ENCODE measurements at places on chromosomes 11 and 22.
A peak's percentile ranks its signal among the peaks of the same experiment; 100 is the strongest.

DNA sequence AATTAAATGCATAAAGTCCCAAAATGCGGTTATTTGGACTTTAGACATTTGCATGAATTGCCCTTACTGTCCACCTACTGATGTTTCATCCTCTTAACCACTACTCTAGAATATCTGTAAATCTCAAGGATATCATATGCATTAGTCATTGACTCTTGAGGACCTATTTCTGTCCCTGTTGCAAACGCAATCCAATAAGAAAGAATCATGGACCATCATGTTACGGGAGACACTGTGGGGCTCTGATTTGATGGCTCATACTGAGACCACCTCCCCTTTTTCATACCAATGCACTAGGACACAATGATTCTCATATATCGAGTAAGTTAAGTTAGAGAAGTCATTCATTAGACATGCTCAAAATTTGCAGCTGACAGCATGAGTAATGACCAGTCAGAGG lies 14.4 kb downstream of the POU2AF2 start:
- no peak for DNase-seq

DNA sequence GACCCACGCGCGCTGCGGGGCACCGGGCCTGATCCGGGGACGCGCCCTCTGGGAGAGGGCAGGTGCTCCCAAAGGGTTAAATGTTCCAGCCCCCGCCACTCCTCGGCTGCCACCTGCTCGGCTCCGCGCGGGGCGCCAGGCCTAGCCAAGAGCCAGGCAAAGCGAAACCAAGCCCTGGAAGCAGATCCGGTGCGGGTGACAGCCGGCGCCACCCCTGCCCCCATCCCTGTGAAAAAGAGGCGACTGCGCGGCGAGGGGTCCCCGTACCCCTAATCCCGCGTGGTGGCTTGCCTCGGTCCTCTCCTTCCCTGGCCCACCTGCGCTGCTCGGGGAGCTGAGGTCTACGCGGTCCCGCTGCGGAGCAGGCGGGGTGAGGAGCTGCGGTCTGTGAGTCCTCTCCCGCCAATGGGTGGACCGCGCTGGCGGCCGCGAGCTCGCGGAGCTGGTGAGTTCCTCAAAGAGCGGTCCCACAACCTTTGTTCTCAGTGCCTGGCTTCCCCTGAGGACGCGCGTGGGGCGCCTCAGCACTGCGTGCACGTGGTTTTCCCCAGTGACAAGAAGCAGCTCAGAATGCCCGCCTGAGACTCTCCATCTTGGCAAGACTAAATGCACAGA lies at the start of gene ME3:
Gene ME3 (minus strand): TSS at position 610 of the 615 bp plus-strand sequence.
- peak; percentile 23 for DNase-seq

DNA sequence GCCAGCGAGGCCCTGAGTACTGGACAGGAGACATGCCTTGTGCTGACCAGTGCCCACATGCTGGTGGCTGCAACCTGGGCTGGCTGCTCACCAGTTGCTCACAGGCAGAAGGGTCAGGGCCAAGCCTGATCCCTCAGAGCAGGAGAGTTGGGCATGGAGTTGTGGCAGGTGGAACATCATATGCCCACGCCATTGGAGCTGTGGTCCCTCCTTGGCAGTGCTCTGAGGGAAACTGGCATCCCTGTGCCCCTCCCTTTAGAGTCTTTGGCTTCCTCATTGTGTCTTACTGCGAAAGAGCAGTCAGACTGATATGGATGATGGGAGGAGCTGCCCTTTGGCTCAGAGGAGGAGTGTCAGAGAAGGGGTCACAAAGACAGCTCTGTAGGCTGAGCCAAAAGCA lies 3.1 kb upstream of the MYEOV start:
- no peak for DNase-seq

GRCh38 chr11:80441821-80442220 lies 1001.0 kb upstream of the TENM4 start:
- no peak for DNase-seq

DNA sequence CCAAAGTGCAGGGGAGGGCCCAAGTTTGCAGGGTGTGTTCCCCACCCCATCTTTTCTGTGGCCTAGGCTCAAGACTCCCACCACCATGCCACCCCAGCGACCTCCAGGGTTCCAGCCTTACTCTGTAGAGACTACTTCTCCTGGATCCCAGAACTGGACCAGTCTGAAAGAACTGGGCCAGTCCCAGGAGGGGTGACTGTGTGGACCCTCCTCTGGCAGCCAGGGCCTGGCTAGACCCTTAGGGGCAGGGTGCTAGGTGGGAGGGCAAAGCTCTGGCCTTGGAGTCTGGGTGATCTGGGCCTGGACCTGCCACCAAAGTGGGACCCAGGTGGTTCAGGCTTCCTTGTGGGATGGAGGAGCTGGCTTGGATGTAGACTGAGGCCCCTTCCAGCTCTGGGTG lies 41.8 kb upstream of the ACCSL start:
- no peak for DNase-seq

GRCh38 chr11:80327956-80328614 lies 887.3 kb upstream of the TENM4 start:
- DNase-seq: no peak

- DNase-seq: no peak
Observed at GRCh38 chr11:87281496-87281895, 243.8 kb downstream of the TMEM135 start.

DNA sequence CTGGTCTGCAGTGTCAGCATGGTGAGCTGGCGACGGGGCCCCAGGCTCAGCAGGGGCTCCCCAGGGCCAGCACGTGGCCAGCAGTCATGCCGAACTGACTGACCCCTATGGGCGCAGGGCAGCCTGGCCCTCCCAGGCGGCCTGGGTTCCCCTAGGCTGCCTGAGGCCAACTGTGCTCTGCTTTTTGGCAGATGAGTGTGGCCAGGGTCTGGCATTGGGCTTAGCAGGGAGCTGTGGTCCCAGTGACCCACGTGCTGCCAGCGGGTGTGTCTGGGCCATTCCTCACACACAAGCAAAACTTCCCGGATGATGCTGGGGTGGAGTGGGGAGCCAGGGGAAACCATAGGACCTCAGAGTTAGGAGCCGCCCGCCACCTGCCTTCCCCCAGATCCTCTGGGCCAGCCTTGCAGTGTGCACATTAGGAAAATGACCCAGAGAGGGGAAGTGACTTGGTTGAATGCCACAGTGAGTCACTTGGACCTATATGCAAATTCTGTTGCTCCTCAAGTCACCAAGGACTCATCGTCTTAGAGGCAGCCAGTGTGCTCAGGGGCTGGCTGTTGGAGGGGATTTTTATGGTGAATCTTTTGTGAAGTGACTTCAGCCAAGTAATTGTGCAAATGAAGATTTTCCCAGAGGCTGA lies 6.5 kb downstream of the ADORA2A start:
- peak; percentile 31 for DNase-seq

DNA sequence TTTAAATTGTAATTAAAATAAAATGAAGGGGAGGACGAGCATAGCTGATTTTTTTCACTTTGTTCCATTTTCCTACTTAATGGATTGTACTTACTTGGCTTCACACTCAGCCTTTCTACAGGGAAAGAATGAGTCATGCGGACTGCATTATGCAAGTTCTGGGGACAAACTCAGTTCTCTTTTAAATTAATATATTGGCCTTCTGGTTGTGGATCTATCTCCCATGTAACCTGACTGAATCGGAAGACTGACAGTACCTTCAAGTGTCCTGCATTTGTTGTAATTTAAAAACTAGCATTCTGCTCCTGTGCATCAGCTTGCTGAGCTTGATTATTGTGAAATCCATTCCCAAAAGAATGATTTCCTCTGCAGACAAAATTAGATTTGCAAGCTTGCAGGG lies 12.2 kb downstream of the OR8D1 start:
- DNase-seq: no peak
